ENCODE measurements at places on chromosomes 11 and 22.
A peak's percentile ranks its signal among the peaks of the same experiment; 100 is the strongest.

- DNase-seq = no peak
Observed at GRCh38 chr11:93817426-93818348, 32.7 kb downstream of the VSTM5 start.

DNA sequence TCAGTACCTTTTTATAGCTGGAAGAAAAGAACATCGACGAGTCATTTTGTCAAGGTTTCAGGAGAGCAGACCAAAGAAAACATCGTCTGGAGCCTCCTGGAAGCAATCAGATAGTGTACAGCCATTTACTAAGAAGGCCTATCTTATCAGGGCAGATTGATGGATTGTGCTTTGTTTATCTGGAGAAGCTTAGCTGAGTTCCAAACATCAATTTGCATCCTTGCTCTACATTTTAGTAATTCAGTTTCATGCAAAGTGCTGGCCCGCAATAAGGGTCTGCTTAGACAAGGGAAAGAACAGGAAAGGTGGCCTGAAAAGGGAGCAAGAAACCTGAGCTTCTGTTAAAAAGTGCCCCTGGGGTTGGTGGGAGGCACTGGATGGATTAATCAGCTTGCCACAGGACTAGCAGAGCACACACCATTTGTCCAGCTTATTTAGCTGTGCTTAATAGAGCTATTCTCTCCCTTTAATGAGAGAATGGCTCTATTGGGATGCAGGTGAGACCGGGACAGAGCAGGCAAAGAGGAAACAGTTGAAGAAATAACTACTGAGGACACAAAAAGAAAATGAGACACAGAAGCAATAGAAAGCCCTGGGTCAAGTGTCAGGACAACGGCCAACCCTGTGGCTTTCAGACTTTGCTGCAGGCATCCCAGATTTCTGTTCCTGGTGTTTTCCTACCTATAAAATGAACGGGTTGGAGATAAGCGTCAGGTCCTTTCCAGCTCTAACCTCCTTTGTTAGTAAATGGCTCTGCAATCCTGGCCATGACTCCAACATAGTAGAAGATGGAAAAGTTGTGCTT lies 122.1 kb upstream of the TTC12 start:
- DNase-seq = no peak

GRCh38 chr11:41145420-41145819 lies 314.0 kb downstream of the LRRC4C start:
- no peak for DNase-seq

- no peak for DNase-seq
Observed at GRCh38 chr22:25172153-25172552, 27.5 kb upstream of the CRYBB3 start.

DNA sequence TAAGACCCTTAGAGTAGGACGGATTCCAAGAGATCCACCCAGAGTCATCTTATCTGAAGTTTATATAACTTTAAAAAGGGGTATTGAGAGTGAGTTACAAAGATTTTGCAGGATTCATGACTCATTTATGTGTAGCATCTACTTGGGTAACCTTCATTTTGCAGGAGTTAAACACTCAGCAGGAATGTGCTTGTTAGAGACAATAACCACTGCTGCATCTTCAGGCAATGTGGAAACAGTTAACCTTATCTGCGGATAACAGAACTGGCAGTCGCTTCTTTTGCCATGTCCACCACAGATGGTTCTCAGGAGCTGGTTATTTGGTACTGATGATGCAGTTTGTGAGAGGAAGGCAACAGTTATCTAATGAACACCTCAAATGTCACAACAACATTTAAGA lies 417.9 kb upstream of the DDI1 start:
- DNase-seq = no peak

DNA sequence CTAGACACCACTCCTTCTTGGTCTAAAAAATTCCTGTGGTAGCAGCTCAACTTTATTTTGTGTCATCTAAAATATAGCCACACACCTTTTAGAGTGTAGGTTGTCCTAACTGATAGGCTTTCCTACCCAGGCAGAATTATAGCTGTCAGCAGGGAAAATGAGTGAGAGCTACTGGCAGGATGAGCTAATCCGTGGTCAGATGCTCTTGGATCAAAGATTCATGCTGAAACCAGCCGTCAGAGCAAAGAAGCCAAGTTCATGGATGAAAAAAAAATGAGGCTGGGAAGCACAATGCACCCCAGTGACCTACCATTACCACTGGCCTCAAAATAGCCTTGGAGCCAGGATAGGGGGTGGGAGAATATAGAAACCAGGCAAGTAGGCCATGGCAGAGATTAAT lies 113.1 kb upstream of the BLID start:
- DNase-seq = no peak

GRCh38 chr11:12159351-12160099 lies 49.1 kb downstream of the MICAL2 start:
- no peak for DNase-seq

GRCh38 chr22:42367980-42368378 lies 64.2 kb downstream of the NFAM1 start:
- no peak for DNase-seq

- no peak for DNase-seq
Observed at GRCh38 chr11:78647266-78647915, 72.7 kb upstream of the NARS2 start.

- DNase-seq = no peak
Observed at GRCh38 chr11:67434395-67434881, 3.0 kb downstream of the PTPRCAP start.

GRCh38 chr11:46237248-46238077 lies 40.0 kb upstream of the CREB3L1 start:
- peak; percentile 57 for DNase-seq

- DNase-seq = no peak
Observed at GRCh38 chr11:128697645-128698174, 3.8 kb downstream of the FLI1 start.

DNA sequence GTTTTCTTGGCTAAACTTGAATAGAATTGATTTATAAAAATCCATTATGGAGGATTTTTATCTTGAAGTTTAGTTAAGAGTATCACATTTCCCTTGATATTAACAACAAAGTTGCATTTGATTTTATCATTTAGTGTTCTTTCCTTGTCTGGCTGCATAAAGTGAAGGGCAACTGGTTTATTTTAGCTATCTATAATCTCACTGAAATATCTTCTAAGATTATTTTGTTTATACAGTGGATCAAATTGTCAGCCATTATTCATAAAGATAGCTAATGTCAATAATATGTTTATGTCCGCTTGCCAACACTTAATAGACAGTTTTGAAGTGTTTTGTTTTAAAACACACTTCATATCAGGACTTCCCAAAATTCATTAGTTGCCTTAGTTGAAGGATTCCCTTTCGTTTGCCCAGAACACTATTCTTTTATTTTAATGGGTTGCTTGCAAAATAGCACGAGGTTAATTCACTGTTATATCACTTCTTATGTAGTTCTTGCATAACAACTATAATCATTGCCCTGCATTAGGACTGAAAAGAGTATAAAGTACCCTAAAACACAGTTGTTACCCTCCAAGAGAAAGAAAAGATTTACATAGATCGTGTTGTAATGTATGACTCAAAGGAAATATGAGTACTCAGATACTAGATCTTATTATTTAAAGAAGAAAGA lies 73.0 kb downstream of the MSANTD4 start:
- no peak for DNase-seq

- DNase-seq = no peak
Observed at GRCh38 chr11:72036687-72037086, 38.0 kb downstream of the IL18BP start.

GRCh38 chr22:42243802-42244060 lies 26.7 kb downstream of the TCF20 start:
- DNase-seq = no peak

DNA sequence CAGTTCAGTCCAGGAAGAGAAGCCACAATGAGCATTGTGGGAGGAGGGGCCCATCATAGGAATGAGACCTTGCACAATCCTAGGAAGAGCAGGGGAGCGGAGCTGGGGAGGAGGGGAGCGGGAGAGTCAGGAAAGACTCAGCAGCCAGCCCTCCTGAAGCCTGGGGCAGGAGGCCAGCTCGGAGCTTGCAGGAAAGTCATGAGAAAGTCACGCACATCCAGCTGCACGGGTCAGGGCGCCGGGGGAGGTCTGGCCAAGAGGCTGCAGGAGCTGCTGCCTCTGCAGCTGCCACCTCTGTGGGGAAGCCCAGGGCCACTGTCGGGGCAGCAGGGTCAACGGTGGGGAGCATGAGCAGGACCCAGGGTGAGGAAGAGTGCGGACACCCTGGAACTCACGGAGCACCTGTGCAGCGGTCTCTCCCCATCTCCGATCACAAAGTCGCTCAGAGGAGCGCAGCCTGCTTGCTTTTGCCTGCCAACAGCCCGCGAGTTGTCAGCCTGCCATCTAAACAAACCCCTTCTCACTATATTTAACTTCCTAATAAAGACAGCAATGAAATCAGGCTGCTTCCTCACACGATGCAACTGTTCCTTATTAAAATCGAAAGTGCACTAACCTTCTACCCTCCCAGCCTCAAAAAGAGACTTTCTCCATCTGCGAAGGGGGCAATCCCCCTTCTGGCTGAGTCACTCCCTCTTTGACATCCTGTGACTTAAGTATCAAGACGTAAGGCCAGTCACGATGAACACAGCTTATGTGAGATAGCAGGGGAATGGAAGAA lies 52.9 kb upstream of the RTL6 start:
- peak; percentile 37 for DNase-seq

- DNase-seq = no peak
Observed at GRCh38 chr22:21971858-21972275, 10.7 kb downstream of the TOP3B start.

DNA sequence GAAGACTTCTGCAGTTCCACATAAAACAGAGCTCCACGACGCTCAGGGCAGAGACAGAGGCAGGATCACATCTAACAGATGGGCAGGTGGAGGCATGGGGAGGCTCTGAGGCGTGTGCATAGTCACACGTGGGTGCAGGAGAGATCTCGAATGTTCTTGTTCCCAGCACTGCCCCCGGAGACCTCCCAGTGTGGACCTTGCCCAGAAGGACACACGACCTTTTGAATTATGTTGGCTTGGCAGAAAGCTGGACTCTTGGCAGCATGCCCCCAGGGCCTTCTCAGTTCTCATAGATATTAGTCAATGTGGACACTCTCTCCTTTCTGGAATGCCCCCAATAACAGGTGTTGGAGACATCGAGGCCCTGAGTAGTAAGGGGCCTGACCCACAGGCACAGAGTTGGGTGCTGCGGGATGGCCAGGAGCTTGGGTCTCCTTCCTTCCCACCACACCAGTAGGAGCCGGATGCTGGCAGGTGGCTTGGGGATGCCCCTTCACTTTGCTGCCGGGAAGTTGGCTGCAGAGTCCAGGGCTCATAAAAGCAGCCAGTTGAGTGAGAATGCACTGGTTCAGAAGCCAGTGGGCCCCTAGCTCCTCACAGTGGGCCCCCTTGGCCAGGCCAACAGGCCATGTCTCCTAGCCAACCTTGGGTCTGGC lies 12.1 kb downstream of the MYEOV start:
- no peak for DNase-seq

GRCh38 chr11:128482512-128483191 lies 104.7 kb downstream of the ETS1 start:
- DNase-seq = no peak

GRCh38 chr11:9862981-9863380 lies 199.1 kb downstream of the SWAP70 start:
- DNase-seq = no peak

DNA sequence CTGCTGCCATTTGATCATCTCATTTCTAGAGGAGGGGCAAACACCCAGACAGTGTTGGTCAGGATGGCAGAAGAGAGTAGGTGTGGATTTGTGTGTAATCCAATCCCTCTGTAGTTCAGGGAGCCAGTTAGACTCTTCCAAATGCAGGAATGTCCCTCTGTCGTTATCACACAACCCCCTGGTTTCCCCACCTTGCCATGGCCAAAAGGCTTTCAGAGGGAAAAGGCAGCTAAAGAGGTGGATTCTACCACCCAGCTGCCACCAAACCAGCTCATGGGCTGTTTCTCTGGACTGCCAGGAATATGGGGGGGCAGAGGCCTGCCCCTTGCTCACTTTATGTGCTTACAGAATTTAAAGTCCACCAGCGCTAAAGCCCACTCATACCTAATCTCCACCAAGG lies 18.1 kb downstream of the TSKU start:
- no peak for DNase-seq

DNA sequence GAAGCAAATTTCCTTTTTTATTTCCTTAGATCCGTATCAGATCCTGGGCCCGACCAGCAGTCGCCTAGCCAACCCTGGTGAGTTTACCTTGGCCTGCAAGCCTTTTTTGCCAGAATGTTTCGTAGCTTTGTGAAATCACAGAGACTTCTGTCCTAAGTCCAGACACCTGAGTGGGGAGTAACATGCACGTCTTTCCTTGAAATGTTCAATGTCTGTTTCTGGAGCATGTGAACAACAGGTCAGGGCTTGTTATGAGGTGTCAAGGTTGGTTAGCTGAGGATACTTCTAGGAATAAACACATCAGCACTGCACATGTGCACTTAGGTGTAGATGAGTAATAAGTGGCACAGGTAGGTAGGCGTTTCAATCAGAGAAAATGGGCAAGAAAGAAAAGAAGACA lies 58.0 kb downstream of the KCNJ1 start:
- no peak for DNase-seq

GRCh38 chr22:23557036-23557435 lies 23.1 kb downstream of the IGLL1 start:
- DNase-seq = no peak

DNA sequence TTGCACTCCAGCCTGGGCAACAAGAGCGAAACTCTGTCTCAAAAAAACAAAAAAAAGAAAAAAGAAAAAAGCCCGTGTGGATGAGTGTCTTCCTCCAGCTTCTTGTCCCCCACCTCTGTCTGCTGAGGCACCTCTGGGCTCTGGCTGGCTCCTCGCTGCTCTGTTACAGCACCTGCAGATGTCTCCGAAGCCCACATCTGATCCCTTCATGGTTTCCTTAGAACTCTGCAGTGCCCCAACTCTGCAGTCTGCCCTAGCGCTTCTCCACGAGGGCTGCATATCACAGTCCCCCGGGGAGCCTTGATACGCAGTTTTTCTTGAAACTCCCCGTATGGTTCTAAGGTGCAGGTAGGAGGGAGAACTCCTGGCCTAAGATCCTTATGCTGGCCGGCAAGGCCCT lies 15.9 kb downstream of the KCTD17 start:
- DNase-seq = no peak

DNA sequence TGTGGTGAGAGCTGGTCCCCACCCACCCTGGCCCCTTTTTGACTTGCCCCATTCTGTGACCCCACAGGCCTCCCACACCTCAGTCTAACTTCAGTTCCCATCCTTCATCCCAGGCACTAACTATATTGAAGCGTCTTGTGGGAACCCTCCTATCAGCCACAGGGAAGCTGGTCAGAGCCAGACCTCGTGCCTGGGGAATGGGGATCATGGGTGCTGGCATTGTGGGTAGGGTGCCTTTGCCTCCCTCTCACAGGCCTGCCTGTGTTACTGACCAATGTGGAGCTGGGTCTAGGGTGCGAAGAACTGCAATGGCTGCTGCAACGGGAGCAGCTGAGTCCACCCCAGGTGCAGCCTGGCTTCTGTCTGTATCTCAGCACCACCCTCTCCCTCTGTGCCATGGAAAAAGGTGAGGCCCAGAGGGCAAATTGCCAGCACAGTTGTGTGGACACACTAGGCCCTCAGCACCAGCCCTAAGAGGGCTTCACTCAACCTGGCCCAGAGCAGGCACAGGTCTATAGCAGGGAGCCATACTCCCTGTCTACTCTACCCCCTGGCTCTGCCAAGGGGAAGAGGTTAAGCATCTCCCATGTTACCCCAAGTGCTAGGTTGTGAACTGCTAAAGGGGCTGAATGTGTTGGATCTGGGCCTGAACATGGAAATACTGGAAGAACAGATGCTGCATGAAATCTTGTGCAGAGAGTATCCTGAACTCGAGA lies 37.3 kb downstream of the RRP8 start:
- DNase-seq = no peak

Measured in mesothelial cell of epicardium (in vitro differentiated cells).